AG04450 (cell line): ENCODE measurements at places on chromosomes 5 and 9.

DNA sequence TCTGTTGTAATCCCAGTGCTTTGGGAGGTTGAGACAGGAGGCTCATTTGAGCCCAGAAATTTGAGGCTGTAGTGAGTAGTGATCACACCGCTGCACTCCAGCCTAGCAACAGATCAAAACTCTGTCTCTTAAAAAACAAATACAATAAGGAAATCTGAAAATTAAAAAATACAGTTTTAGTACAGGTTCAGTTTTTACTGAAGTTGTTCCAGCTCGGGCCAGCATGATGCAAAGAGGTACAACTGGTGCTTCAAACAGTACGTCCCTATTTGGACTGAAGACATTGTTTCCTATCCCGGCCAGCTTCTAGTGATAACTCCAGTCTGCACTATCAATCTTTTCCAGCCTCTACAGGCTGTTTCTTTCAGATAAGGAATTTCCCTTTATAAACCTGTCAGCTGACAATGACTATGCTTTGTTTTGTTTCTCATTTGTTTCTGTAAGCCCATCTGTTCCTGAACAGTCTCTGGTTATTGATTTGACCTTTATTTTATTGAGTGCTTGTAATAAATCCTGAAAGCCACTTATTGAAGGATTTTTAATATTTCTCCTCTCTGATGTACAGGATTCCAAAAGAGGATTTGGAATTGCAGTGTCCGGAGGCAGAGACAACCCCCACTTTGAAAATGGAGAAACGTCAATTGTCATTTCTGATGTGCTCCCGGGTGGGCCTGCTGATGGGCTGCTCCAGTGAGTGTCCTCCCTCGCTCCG lies 41.9 kb downstream of the TJP2 start:
- no peak for DNase-seq

GRCh38 chr9:83238871-83239640 lies 176.1 kb upstream of the RASEF start:
- DNase-seq, result no peak

DNA sequence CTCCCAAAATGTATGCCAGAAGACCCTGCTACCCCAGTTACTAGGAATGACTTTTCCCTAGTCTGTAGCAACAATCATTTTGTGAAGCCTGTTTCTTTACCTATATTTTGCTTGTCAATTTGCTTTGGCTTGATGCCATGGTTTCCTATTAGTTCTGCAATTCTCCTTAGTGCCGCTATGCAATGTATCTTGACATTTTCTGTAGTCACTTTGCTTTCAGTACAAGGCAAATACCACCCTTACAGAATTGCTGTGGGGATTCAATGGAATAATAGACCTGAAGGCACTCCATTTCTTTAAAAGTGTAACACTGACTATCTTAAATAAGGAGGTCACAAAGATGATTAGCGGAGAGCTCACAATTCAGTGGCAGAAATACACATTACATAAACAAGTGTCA lies 291.1 kb downstream of the NR2F1-AS1 start:
- no peak for DNase-seq

- DNase-seq, result no peak
These were observed 21.1 kb upstream of the LAMC3 start for GRCh38 chr9:130987738-130988399.

DNA sequence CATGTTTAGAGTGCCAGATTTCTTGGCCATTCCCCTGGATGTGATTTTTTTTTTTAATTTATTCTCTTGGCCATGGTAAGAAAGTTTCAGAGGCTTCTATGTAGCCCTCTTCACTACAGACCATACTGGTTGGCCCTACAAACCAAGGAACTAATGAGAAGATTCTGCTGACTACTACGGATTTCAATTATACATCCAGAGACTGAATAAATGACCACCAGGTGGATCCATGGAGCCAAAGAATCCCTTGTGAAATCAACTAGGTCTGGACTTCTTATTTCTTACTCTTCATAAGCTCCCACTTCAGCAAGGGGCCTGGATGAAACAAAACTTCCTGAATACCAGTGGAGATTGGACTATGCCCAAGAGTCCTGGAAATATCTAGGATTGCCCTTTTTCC lies 27.6 kb downstream of the ZNF622 start:
- no peak for DNase-seq
